Bone marrow (tissue), 2 donors: ENCODE measurements at places on chromosomes 2 and 18.

DNA sequence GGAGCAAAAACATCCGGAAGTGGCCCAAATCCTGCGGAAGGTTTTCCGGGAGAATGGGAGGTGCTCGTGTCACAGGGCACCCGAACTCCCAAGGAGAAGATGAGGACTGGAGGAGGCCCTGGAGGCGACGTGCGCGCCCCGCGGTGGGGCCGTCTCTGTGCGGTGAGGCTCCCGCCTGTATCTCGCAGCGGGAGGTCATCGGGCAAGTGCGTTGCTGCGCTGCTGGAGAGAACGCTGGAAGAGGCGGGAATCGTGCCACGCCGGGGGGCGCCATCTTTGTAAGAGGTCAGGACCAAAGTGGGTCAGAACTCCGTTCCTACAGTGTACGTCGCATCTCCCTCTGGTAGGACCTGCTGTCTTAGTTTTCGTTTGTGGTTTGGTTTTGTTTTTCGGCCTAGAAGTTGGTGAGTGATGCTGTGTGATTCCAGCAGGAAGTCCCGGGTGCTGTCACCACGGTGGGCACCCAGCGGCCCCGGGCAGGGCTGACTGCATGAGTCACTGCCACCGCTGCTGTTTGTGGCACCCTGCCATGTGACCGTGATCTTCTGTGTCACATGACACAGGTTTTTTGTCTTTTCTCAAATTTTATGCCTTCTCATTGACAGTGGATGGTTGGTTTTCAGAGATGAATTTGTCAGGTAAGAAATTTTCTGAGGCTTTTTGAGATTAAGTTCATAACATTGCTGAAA is 21.5 kb upstream of the ATP9B start:
- no peak for DNase-seq

- DNase-seq = peak; percentile 58
Observed at GRCh38 chr18:12657684-12658425, at the start of gene SPIRE1. SPIRE1 (minus strand) TSS chr18:12658107; CDS start chr18:12657866, 241 bp downstream.

DNA sequence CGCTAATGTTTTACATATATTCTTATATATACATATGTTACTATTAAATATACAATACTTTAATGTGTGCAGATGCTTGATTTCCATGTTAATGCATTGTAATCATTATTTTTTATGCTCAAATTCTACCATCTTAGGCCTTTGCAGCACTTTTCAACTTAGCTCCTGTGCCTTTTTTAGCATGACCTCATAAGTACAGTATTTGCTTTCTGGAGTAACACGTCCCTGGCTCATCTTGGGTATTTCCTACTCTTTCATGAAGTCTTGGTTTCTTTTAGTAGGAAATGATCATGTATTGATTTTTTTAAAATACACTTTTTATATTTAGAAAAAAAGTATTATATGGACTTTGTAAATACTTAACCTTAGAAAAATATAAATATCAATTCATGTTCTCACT is 36.5 kb downstream of the CAB39 start:
- no peak for DNase-seq

DNA sequence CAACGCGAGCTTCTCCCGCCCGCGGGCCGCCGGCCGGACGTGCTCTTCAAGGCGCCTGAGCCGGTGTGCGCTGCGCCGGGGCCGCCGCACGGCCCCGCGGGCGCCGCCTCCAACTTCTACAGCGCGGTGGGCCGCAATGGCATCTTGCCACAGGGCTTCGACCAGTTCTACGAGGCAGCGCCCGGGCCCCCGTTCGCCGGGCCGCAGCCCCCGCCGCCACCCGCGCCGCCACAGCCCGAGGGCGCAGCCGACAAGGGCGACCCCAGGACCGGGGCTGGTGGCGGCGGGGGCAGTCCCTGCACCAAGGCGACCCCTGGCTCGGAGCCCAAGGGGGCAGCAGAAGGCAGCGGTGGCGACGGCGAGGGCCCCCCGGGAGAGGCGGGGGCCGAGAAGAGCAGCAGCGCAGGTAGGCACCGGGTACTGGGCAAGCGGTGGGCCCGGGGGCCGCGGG is 676 bp downstream of the HOXD11 start:
- DNase-seq = no peak

- DNase-seq = no peak
Observed at GRCh38 chr2:231379266-231380215, 16.0 kb upstream of the B3GNT7 start.

- no peak for DNase-seq
Observed at GRCh38 chr2:37641582-37642171, 29.8 kb downstream of the CDC42EP3 start.

DNA sequence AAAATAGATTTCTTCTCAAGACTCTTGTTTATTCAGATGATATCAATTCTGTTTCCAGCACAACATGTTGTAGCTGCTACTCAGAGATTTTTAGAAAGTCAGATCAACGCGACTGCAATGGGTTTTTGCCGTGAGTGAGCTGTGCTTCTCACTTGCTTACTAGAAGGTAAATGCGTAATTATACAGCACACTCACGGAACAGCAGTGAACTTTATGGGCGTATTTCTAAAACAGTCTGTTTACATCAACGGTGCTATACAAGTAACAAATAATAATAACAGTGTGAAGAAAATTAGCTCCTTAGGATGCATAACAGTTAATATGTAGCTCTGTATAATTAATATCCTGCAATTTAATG is 533.6 kb downstream of the RNF144A start:
- DNase-seq = no peak

- DNase-seq = no peak
Observed at GRCh38 chr2:166140475-166140874, 12.7 kb upstream of the SCN1A start.

GRCh38 chr18:49321797-49322461 is 138.5 kb downstream of the DYM start:
- no peak for DNase-seq

- DNase-seq = no peak
Observed at GRCh38 chr2:833180-833579, 117.5 kb upstream of the SNTG2 start.

- DNase-seq = no peak
Observed at GRCh38 chr2:34307636-34308035, 708.5 kb upstream of the FAM98A start.

- DNase-seq = no peak
Observed at GRCh38 chr18:63789327-63789726, 14.1 kb downstream of the SERPINB7 start.

DNA sequence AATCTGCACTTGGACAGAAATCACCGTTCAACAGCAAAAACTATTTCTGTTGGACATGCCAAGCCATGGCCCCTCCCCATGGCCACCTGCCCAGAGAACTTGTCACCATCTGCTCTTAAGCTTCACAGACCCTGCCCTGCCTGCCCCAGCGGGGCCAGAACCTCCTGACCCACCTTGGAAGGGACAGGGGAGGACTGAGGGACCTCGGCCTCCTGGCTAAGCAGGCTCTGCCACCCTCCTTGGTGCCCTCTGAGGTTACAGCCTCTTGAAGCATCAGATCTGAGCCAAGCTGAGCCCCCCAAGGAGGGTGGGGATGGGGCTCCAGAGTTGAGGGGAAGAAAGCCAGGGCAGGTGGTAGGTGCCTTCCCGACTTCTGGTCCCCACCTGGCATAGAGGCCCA is 6.5 kb downstream of the TEX261 start:
- DNase-seq = no peak

- no peak for DNase-seq
Observed at GRCh38 chr2:98936353-98937351, 627 bp upstream of the CRACDL start.

DNA sequence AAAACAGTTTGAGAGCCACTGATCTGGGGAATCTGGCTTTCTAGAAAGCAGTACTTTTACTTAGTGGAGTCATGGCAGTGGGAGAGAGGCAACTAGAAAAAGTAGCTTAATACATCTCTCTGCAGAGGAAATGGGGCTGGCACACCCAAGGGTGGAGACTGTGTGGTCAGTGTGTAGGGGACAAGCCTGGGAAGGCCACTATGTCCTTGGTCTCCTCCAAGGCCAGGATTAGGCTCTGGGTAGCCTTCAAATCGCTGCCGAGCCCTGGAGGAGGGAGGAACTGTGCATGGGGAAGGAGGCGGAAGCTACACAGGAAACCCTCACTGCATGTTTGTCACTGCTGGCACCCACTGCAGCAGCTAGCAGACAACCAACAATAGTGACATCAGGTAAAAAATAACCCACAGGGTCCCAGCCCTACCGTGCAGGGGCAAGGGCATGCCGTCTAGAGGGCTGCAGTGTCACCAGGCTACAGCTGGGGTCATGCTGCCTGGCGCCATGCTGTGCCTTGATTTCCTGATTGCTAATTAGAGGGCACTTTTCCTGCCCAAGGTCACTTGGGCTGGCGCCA is 34.8 kb downstream of the LBH start:
- DNase-seq = peak; percentile 18

GRCh38 chr2:28751956-28752630 is 463 bp downstream of the PPP1CB start:
- no peak for DNase-seq

DNA sequence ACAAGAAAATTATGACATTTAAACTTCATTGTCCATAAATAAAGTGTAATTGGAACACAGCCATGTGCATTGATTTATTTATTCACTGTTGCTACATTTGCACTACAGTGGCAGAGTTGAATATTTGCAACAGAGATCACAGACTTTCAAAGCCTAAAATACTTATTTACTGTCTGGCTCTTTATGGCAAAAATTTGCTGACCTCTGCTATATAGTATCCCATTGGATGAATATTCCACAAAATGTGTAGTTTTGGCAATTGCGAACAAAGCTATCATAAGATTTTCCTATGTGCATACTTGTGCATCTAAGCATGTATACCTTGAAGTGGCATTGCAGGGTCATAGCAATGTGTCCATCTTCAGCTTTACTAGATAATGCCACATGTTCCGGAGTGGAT is 32.1 kb downstream of the CCDC85A start:
- no peak for DNase-seq

DNA sequence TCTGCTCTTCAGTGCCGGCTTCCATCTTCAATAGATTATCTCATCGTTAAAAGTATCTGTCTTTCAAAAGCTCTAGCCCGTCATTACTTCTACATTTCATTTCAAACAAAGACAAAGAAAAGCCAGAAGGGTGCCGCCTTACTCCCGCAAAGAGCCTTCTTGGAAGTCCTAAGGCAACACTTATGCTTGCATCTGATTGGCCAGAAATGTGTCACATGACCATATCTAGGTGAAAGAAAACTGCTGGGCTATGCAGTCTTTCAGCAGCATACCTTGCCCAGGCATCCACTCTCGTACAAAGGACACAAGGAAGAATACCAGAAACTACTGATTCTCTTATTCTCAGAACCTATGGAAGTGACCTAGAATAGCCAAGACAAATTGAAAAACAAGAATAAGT is 217.1 kb upstream of the SLC35G4 start:
- no peak for DNase-seq

GRCh38 chr18:8754995-8755960 is 49.9 kb downstream of the MTCL1 start:
- DNase-seq = no peak

GRCh38 chr2:98554116-98554861 is 54.0 kb downstream of the COA5 start:
- DNase-seq = no peak

GRCh38 chr2:136121204-136121910 is 3.4 kb upstream of the CXCR4 start:
- DNase-seq = no peak

DNA sequence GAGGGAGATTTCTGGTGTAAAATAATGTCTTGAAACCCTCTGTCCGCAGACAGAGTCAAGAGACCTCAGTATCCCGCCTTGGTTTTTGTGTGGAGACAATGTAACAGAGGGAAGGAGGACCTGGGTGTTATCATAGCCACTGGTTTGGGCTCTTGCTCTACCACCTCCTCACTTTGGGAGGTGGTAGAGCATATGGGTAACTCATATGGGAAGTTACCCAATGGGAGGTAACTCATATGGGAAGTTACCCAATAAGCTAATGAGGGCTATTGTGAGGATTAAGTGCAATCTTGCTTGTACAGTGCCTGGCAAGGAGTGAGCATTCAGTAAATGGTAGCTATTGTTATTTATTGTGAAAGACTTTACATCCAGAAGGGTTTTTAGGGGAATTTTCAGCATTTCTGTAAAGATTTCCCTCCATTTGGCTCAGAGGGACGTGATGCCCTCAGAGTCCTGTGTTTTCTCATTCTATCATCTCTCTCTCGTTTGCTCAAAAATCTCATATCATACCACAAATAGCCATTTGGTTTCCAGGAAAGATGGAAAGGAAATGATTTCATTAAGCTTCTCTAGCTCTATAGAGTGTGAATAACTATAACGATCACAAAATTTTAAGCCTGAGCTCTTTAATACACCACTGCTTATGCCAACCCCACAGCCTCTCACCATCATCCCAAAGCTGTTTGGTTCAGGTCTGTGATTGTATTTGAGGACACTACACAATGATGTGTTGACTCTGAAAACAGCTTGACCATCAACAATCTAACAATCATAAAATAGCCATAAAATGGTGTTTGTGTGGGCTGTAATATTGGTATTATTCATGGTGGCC is 307.7 kb downstream of the STK39 start:
- DNase-seq = no peak

- no peak for DNase-seq
Observed at GRCh38 chr2:97979904-97980303, 15.8 kb downstream of the TMEM131 start.

DNA sequence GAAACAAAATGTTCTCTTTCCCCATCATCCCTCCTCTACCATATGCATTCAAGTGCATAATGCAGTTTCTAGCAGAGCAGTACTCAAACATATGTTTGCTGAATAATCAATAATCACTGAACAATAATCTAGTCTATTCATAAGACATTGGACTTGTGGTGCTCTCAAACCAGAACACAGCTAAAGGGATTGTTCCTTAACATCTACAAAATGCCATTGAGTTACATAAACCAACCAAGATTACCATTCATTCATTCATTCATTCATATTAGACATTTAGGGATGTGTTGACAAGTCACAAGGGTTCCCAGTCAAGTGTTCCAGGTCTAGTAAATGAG is 3.9 kb downstream of the CLHC1 start:
- DNase-seq = no peak

- DNase-seq = no peak
Observed at GRCh38 chr2:71727562-71727961, 274.2 kb downstream of the DYSF start.

DNA sequence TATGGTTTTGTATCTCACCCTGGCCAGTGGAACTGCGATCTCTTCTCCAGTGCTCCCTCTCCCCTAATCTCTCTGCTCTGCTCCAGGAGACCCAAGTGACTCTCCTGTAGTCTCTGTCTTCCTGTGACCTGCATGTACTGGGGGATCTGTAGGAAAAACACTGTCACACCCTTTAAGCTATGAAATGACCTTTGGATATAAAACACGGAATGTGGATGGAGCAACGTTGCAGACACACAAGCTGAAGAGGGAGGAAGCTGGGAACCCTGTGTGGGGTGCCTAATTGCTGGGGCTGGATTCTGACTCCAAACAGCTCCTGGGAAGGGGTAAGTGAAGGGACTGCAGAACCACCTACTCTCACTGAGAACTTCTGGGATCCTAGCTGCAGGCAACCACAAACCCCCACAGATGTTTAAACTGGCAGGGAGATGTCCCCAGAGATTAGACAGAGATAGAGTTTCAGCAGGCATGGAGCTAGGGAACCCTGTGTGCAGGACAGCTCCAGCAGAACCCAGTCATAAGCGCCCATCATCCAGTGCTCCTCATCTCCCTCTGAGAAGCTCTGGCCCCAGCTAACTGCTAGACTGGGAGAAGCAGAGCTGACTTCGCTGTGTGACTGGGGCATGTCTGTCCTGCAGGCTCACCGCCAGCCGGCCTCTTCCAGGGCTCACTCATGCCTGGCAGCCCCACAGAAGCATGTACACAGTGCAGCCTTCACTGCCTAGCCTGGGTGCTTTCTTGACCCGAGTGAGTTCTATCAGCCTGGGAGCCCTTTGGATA is 482.7 kb upstream of the SETBP1 start:
- no peak for DNase-seq

GRCh38 chr2:194556629-194557028 is 1100.4 kb upstream of the SLC39A10 start:
- no peak for DNase-seq

GRCh38 chr18:64929036-64929435 is 780.1 kb upstream of the LINC00305 start:
- DNase-seq = no peak
